ENCODE measurements at places on chromosomes 12 and 14. TPM values are rescaled to one million over a fixed set of nuclear protein-coding genes. Genes with fewer than 3 reads are reported as not detected.
A peak's percentile ranks its signal among the peaks of the same experiment; 100 is the strongest.

DNA sequence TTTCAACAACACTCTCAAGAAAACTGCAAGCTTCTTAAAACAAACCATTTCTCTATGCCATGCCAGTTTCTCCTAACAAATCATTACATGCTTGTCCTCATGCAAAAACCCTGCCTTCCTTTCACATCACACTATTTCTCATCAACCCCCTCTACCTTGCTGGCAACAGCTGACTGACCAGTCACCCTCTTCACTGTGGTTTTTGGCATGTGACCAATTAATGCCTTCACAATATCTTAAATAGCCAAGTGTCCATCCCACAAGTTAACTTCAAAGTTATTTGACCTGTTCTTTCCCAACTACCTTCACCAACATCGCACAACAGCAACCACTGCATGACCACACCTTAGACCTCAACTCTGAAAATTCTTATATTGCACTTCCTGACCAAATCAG is 159.6 kb downstream of the CEP128 start:
- peak; percentile 50 for DNase-seq

ATL1 gene
- total RNA-seq = 15.8 TPM

DNA sequence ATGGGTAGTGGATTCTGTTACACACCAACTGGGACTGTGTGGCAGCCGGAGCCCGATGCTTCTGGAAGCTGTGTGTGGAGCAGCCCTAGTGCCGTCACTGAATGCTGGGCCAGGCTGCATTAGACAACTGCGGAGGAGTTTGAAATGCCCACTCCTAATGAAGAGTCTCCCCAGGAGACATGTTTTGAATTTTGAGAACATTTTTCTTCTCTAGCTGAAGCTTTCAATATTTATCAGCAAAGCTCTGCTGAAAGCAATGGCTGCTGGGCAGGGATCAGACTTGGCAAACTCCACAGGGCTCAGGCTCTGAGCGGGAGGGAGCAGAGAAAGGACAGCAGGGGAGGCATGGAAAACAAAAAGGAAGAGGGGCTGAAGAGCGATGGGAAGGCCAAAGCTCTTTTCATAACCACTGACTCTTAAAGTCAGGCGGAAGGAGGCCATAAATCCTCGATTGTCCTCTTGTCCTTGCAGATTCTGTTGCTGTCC is 189.1 kb downstream of the MON2 start:
- no peak for DNase-seq

- DNase-seq = no peak
Measured at GRCh38 chr12:47882781-47883546, 21.8 kb downstream of the VDR start.

- DNase-seq = no peak
Measured at GRCh38 chr12:96046543-96047228, 11.3 kb upstream of the LTA4H start.

DNA sequence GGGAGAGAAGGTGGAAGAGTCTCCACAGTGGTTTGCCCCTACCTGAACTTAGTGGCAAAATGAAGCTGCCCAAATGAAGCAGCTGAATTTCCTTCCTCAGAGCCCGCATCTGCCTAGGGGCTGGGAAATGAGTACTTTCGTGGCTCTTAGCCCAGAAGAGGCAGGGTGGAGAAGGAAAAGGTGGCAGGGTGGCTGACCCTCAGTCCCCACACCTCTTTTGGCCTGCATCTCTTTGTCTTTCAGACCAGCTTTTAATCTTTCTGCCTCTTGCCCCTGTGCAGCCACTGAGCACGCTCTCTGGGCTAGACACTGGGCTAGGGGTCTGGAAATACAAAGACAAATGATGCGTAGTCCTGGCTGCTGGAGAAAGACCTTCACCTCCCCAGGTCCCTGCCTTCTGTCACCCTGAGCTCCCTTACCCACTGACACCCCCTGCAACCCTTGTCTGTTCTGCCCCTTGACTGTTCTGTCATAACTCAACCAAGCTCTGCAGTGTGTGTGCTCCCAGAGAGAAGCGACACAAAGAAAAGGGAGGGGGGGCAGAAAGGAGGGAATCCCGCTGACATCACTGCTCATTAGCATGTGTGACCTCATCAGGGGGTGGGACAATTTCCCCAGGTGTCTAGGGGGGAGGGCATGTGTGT is 371 bp upstream of the REM2 start:
- peak; percentile 52 for DNase-seq

TMTC3 gene
- total RNA-seq = 49.0 TPM

TDRD9 gene
- not detected for total RNA-seq

DNA sequence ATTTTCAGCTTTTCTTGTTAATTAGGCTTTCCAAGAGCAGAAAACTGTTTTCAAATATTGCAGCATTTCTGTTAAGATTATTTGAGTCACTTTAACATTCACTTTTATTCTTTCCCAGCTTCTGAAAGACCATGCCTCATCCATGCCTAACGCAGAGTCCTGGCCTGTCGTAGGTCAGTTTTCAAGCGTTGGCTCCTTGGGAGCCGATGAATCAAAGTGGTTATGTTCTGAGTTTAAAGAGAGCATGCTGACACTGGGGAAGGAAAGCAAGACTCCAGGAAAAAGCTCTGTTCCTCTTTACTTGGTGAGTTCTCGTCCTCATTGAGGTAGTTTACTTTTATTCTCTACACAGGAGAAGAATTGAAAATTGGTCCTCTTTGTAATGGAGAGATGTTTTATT is 33.1 kb downstream of the TDP1 start:
- DNase-seq = no peak

DNA sequence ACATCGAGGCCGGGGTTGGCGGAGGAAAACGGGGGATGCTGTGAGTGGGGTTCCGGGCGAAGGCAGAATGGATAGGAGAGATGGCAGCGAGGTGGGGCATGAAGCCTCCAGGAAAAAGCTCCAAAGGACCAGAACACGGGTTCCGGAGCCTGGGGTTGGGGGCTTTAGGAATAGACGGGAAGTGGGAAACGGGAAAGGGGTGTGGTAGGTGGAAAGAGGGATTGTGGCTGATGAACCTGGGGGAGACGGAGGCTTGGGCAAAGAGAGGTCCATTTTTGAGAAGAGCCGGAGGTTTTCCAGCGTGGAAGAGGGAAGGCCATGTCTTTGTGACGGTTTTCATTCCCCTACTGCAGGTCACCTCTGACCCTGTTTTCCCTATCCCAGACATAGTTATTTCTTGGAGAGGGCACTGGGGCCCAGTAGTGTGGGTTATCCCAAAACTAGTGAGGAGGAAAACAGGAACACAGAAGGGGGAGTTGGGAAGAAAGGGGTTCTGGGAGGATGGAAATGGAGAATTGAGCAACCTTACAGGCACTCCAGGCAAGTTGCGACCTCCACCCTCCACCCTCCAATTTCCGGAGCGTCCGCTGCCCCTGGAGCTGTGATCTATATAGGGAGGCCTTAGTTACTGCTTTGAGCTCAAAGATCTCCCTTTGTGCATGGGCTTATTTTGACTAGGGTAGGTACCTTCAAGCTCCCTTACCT is 1.1 kb downstream of the ATN1 start:
- DNase-seq = no peak

DNA sequence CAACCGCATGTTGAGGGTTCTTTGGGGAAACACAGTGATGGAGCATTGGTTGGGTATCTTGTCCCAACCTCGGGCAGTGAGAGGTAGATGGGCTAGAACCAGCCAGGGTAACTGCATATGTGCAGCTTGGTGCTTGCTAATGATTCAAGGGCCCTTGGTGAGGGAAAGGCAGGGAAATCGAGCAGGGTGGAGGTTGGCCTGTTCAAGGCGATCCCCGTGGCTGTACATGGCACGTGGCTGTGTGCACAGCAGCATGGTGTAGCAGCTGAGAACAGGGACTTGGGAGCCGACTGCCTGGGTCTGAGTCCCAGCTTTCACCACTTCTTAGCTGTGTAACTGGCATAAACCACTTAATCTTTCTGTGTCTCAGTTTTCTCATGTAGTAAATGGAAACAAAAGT is 45.5 kb upstream of the OAS1 start:
- no peak for DNase-seq

TAPBPL gene
- 0.87 TPM for total RNA-seq

DNA sequence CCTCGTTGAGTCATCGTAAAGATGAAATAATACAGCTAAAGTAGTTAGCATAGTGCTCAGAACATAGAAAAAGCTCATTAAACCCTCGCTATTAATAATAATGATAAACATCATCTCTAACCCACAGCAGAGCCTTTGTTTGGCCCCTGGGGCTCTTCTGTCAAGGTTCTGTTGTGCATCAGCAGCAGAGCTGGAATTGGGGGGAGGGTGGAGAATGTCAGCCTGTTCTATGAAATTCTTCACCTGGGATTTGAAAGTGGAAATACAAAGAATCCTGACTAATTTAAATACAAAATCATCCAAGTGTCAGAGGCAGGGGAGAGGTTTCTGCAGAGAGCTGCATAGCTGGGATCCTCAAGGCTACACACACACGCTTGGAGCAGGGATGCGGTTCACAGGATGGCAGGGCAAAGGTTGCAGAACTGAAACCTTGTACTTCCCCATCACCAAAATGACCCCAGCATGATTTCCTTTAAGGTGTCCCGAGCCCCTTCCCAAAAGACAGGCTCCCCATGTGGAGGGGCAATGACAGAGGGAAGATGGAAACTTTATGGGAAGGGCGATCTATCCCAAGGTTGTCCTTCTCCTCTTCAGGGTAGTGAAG is 71.8 kb downstream of the DAD1 start:
- DNase-seq = no peak

DNA sequence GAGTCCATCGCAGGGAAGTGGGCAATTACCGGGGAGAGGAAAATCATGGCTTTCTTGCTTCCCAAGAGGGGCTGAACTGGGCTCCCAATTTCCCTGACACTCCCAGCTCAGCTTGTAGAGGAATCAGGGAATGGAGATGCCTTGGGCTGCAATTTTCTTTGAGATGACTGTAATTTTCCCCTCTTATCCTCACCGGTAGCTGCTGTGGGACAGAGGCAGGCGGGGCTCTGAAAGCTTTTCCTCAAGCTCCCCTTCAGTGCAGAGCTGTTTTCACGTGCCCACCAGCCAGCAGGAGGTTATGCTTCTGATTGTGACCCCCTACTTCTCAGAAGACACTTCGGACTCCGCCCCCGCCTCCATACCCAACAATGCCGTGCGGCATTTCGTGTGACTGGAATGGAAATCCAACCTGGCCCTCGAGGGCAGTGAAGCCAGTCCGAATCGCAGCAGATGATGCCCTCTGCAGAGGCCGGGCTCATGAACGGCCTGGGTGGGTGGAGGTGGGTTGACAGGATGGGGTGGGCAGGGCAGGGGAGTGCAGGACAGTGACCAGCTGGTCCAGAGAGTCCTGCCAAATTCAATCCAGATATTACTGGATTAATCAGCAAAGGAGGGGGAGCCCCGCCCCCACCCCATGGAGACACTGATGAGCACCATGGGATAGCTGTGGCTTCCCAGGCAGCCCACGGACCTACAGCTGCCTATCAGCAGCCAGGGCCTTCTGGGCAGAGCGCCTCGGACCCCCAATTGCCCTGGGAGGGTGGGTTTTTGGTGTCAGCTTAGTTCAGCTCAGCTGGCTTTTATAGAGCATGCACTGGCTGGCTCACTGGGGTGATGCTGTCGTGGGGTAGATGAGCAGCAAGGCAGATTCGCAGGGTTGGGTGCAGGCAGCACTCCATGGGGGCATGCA is 37.6 kb downstream of the RTL1 start:
- no peak for DNase-seq

- DNase-seq = no peak
Measured at GRCh38 chr12:77591959-77592743, 238.5 kb upstream of the NAV3 start.

GRCh38 chr14:46322076-46322475 is 329.5 kb downstream of the RPL10L start:
- DNase-seq = no peak

DNA sequence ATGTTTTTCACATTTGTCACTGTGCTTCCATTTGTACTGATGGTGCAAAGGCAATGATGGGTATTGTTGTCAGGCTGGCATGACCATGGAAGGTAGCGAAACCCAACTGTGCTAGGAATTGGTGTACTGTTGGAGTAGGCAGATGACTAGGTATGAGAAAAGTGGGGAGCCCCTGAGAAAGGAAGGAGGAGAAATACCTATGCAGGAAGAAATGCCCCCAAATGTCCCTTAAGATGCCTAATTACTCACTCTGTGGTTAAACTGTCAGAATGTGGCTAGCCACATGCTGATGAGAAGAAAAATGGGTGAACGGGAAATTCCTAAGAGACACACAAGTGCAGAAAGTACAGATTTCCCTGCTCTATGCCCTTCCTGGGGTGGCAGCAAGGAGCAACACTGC is 339.1 kb downstream of the TMEM132D start:
- peak; percentile 14 for DNase-seq

DNA sequence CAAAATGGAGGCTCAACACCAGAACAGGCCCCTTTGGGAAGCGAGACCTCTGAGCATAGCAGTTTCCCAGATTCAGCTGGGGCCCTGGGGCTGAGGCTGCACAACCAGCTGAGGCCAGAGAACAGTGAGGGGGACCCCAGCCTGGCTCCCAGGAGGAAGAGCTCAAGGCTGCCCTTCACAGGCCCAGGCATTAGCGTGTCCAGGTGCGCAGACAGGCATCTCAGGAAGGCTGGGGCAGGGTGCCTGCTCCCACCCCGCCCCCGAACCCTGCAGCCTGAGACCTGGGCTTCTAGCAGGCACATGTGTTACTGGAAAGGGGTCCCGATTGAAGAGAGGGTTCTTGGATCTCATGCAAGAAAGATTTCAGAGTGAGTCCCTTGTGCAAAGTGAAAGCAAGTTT is 27.2 kb downstream of the CALM1 start:
- DNase-seq = no peak

GRCh38 chr14:39884091-39884490 is 451.9 kb upstream of the FBXO33 start:
- DNase-seq = no peak

DNA sequence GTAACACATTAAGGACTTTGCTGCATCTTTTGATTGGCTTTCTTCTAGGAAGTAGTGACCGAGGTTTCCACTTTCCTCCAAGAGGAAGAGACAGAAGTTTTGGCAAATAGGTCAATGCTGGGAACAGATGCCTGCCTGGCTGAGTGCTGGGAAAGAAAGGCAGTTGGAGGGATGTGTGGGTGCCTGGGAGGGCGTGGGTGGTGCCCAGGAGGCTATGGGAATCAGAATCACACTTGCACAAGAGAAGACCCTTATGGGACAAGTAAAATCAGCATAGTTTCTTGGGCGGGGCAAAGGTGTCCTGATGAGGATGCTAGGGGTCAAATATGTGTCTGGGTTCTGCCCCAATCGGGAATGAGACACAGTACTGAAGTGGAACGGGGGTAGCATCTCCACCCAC is 906 bp upstream of the ACADS start:
- DNase-seq = no peak
